ENCODE measurements at places on chromosomes 7 and 10. TPM values are rescaled to one million over a fixed set of nuclear protein-coding genes. Genes with fewer than 3 reads are reported as not detected.
A peak's percentile ranks its signal among the peaks of the same experiment; 100 is the strongest.

GRCh38 chr10:8238986-8239385 is 184.5 kb downstream of the GATA3 start:
- no peak overlapping the region for H3K27ac ChIP-seq
- no peaks in the 10 kb centered on the region for H3K27me3 ChIP-seq
- no peaks in the 10 kb centered on the region for H3K4me1 ChIP-seq
- DNase-seq, result no peak
- H3K36me3 ChIP-seq, result no peaks in the 10 kb centered on the region

DNA sequence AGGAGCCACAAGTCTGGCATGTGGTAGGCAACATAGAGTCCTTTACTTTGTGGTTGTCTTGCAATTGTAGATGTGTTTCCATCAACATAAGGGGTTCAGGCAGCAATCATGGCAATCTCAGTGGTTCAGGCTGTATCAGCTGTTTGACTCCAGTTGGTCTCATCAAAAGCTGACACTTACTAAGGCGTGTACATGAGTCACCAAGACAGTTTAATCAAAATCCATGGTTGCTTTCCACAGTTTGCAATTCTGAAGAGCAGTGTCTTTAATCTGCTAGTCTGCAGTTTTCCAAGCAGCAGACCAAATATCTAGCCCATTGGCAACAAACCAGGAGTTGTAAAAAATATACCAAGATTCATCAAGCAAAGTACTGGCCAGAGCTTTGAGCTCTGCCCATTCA is 210.2 kb downstream of the MDFIC start:
- no peak overlapping the region for H3K27ac ChIP-seq
- peaks cover 35% of the 10 kb centered on the region for H3K27me3 ChIP-seq
- H3K36me3 ChIP-seq, result no peaks in the 10 kb centered on the region
- no peak overlapping the region for H3K4me3 ChIP-seq

DNA sequence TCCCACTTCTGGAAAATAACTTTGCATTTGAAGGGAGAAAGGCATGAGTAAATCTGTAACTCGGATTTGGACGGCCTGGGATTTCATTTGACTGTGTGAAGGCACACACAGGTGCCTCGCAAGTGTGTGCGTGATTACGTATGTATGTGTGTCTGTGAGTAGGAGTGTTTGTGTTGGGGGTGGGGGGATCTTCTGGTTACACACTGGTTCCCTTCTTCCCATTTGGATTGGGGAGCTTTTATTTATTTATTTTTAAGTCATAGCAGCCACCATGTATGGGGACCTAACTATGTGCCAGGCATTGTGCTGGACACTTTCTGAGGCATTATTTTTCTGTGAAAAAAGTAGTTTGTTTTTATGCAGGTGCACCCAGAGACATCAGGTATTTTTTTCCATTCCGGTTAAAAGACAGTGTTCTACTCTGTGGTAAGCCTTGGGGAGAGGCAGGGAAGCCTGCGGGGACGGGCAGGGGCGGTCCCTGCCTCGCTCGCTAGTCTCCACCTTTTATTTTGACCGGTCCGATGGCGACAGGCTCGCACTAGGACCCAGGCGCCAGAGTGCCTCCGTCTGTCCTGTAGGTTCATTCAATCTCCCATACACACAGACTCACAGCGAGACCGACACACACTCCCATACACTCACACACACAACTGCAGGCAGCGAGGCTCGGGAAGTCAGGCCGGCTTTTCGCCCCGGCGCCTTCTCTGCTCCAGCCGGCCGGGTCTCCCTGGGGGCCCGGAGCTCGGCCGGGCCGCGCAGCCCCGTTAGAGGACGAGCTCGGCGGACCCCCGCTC is at the start of gene MXI1:
Gene MXI1 (plus strand): TSS at position 595 of the 794 bp plus-strand sequence. CDS start 204 bp downstream, outside the sequence.
- H3K27me3 ChIP-seq, result no peaks in the 10 kb centered on the region
- peak within 1 kb of the TSS; percentile 84 for H3K4me3 ChIP-seq
- DNase-seq, result peak; percentile 86
- peaks cover 10% of the 10 kb centered on the region for H3K36me3 ChIP-seq

DNA sequence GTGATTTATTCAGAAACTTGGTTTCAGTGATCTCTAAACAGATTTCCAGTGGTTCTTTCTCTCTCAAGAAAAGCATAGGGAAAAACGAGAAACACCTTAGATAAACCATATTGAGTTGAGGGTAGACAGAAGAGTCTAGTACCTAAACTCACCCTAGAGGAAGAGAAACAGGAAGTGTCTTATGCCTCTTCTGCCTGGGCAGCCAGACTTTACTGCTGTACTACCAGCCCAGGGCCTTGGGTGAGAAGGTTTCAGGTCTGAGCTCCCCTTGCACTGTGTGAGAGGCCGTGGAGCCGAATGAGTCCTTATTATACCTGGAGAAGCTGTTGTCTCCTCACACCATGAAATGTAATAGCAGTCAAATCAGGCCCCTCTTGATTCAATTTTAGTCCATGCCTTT is 18.2 kb downstream of the HIF1AN start:
- H3K27ac ChIP-seq, result no peak overlapping the region
- H3K4me3 ChIP-seq, result no peak overlapping the region
- no peaks in the 10 kb centered on the region for H3K27me3 ChIP-seq
- peaks cover 28% of the 10 kb centered on the region for H3K36me3 ChIP-seq
- no peak for DNase-seq
- no peaks in the 10 kb centered on the region for H3K4me1 ChIP-seq

GRCh38 chr7:92448205-92448747 is 994 bp downstream of the GATAD1 start:
- DNase-seq, result peak; percentile 67
- peak overlapping the region; percentile 85 for H3K4me3 ChIP-seq

DNA sequence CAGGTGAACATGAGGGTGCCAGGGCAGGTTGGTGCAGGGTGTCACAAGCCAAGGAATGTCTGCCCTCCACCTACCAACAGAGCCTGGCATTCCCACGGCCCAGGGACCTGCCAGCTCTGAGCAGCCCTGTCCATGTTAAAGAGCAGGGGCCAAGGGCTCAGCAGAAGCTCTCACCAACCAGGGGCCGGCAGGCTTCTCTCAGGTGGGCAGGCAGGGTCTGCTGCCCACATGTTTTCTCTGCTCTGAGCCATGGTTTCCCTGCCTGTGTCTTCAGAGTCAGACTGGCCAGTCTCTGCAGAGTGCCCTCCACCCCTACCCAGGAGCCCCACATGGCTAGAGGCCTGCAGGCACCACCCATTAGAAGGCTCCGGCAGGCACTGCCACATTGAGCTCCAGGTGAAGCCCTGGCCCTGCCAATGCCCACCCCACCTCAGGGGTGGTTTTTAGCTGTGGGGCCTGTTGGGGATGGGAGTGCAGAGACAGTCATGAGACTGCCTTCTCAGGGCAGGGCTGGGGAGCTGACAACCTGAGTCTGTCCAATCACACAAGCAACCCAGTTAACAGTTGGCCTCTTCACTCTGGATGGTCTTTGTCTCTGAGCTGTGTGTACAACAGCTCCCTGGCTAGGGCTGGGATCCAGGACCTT is 135.9 kb downstream of the ARHGAP22 start:
- peaks cover 7% of the 10 kb centered on the region for H3K4me1 ChIP-seq
- H3K36me3 ChIP-seq, result no peaks in the 10 kb centered on the region
- H3K27me3 ChIP-seq, result no peaks in the 10 kb centered on the region
- no peak overlapping the region for H3K4me3 ChIP-seq
- no peak overlapping the region for H3K27ac ChIP-seq

DNA sequence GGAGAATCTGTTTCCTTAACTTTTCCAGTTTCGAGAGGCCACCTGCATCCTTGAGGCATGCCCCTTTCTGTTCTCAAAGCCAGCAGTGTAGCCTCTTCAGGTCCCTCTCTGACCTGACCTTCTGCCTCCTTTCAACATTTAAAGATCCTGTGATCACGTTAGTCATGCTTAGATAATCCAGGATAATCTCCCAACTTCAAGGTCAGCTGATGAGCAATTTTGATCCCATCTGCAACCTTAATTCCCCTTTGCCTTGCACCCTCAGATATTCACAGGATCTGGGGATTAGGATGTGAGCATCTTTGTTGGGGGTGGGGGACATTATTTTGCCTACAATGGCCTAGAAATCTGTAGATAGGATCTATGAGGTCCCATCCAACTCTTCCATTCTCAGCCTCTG is 8.0 kb downstream of the HKDC1 start:
- H3K36me3 ChIP-seq, result no peaks in the 10 kb centered on the region
- H3K4me1 ChIP-seq, result peaks cover 25% of the 10 kb centered on the region
- H3K4me3 ChIP-seq, result no peak overlapping the region
- H3K27ac ChIP-seq, result no peak overlapping the region

- no peaks in the 10 kb centered on the region for H3K27me3 ChIP-seq
- no peaks in the 10 kb centered on the region for H3K36me3 ChIP-seq
- no peak overlapping the region for H3K4me3 ChIP-seq
- no peak overlapping the region for H3K27ac ChIP-seq
These were observed 262.2 kb downstream of the WDR11 start for GRCh38 chr10:121113385-121113696.

DNA sequence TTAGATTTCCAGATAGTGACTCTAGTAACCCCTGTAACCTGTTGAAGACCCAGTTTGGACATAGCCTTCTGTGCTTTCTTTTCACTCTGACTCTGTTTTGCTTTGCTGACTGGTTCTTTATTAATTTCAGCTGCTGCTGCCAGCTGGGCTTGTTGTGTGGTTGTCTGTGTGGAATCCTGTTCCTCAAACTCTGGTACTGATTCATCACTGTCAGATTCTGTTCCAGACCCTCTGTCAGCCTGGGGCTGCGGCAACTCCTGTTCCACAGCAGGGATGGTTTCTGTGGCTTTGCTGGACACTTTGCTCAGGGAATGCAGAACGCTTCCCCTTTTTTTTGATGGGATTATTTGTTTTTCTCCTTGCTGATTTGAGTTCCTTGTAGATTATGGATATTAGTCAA is 104.9 kb downstream of the SEC23IP start:
- no peak for DNase-seq
- peaks cover 50% of the 10 kb centered on the region for H3K27me3 ChIP-seq
- no peaks in the 10 kb centered on the region for H3K36me3 ChIP-seq
- H3K4me3 ChIP-seq, result no peak overlapping the region
- H3K27ac ChIP-seq, result no peak overlapping the region
- no peaks in the 10 kb centered on the region for H3K4me1 ChIP-seq

- H3K4me1 ChIP-seq, result no peaks in the 10 kb centered on the region
- peak; percentile 31 for DNase-seq
- H3K27ac ChIP-seq, result no peak overlapping the region
- peaks cover 30% of the 10 kb centered on the region for H3K27me3 ChIP-seq
- no peak overlapping the region for H3K4me3 ChIP-seq
- no peaks in the 10 kb centered on the region for H3K36me3 ChIP-seq
These were observed 8.6 kb downstream of the WNT16 start for GRCh38 chr7:121337398-121337797.

- no peak overlapping the region for H3K4me3 ChIP-seq
- no peaks in the 10 kb centered on the region for H3K36me3 ChIP-seq
- DNase-seq, result peak; percentile 65
- H3K27me3 ChIP-seq, result no peaks in the 10 kb centered on the region
These were observed 464.7 kb upstream of the IGFBP3 start for GRCh38 chr7:46385662-46386309.

- no peak overlapping the region for H3K4me3 ChIP-seq
- DNase-seq, result no peak
- no peaks in the 10 kb centered on the region for H3K27me3 ChIP-seq
- no peaks in the 10 kb centered on the region for H3K4me1 ChIP-seq
These were observed 28.8 kb upstream of the TSPAN33 start for GRCh38 chr7:129115676-129116075.

- no peaks in the 10 kb centered on the region for H3K27me3 ChIP-seq
- H3K27ac ChIP-seq, result no peak overlapping the region
- H3K36me3 ChIP-seq, result peaks cover 6% of the 10 kb centered on the region
- H3K4me3 ChIP-seq, result no peak overlapping the region
- no peak for DNase-seq
- H3K4me1 ChIP-seq, result no peaks in the 10 kb centered on the region
These were observed 47.9 kb downstream of the PIP4K2A start for GRCh38 chr10:22666287-22667092.

- H3K4me1 ChIP-seq, result peaks cover 56% of the 10 kb centered on the region
- no peak overlapping the region for H3K4me3 ChIP-seq
- H3K27me3 ChIP-seq, result no peaks in the 10 kb centered on the region
- H3K27ac ChIP-seq, result peak overlapping the region; percentile 17
These were observed 32.7 kb upstream of the DLD start for GRCh38 chr7:107858280-107858679.

DNA sequence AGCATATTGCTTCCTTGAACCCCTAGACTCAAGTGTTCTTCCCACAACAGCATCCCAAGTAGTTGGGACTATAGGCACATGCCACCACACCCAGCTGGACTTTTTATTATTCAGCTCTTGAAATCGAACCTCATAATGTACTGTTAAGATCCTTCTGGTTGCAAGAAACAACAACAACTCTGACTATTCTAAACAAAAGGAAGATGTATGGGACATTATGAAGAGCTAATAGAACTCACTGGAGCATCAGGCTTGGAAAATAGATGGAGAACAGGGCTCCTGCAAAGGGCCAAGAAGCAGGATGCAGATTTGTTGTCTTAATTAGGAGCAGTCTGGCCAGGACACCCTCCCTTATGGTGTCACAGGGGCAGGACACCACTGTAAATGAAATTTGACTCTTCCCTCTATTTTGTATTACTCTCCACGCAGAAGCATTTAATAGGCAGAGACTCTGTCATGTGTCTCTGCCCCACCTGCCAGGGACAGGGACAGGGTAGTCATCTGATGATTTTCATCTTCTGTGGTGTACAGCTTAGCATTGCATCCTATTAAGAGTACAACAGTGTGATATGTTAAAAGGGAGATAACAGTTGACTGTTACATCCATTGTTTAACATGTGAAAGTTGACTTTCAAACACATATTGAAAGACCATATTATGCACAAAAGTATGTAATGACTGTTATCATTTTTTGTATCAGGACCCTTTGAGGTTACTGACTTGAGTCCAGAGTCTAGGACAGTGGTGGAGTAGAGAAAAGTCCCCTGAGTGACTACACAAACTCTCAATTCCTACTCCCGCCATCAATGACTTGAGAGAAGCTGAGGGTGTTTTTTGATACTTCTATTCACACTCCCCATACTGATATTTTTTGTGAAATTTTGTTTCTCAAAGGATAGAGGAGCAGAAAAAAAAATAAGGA is 157.3 kb downstream of the LRRC4 start:
- no peaks in the 10 kb centered on the region for H3K4me1 ChIP-seq
- DNase-seq, result no peak
- H3K4me3 ChIP-seq, result no peak overlapping the region
- H3K36me3 ChIP-seq, result peaks cover 23% of the 10 kb centered on the region

DNA sequence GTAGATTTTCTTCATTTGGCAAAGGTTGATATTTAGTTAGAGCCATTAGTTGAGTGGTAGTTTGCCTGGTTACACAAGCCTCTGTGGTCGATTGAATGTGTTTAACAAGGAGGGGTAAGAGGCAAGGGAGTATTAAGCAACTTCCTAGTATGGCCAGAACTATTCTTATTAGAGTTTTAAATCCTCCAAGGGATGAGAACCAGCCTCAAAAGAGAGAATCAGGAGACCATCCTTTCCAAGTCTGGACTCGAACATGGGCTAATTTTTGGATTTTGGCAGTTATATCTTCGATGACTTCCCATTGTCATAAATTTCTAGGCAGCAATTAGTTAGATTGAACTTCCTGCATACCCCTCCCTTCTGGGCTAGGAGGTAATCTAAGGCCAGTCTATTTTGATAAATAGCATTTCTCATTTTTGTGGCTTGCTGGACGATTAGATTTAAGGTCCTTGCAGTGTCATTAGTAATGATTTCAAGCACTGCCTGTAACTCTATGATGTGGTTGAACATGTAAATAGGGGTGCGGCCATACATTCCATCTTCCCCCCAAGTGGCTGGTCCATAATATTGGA is 219.5 kb upstream of the KCND2 start:
- H3K27ac ChIP-seq, result no peak overlapping the region
- no peaks in the 10 kb centered on the region for H3K4me1 ChIP-seq
- no peak for DNase-seq
- H3K36me3 ChIP-seq, result no peaks in the 10 kb centered on the region
- no peak overlapping the region for H3K4me3 ChIP-seq

Gene FFAR4
- total RNA-seq, result not detected

Gene OR6V1
- not detected for total RNA-seq

Gene EPHA1
- total RNA-seq, result 1.2 TPM

Gene CNPY1
- total RNA-seq, result not detected

Gene GIMAP2
- total RNA-seq, result not detected

Gene TMEM176B
- total RNA-seq, result not detected

All from MCF 10A (cell line).